Urinary bladder (tissue), 4 donors: ENCODE measurements at places on chromosomes 2 and 18. TPM values are rescaled to one million over a fixed set of nuclear protein-coding genes. Genes with fewer than 3 reads are reported as not detected.

The FKBP1B gene
- total RNA-seq = 5.1 TPM

GRCh38 chr18:293536-293935 is 25.7 kb upstream of the THOC1 start:
- no peak for DNase-seq

GRCh38 chr2:186977433-186978045 is 128.6 kb upstream of the ZSWIM2 start:
- no peak for DNase-seq

GRCh38 chr2:236354973-236355595 is 90.9 kb upstream of the ASB18 start:
- no peak for DNase-seq

GRCh38 chr2:3498783-3499394 is 20.4 kb downstream of the ADI1 start:
- no peak for DNase-seq

DNA sequence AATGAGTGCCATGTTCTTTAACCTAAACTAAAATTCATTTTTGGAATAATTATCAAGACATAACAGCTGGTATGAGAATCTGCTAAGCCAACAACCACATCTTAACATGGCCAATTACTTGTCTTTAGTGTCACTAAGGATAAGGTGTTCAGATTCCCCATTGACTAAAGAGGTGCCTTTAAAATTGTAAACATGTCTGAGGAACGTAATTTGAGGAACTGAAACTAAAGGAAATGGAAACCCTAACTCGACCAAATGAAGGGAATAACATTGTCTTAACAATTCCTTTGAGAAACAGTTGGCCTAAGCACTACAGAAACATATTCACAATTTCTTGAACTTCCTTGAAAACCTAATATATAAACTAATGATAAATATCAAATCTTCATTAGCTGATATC is 355.4 kb upstream of the GULP1 start:
- DNase-seq = no peak

DNA sequence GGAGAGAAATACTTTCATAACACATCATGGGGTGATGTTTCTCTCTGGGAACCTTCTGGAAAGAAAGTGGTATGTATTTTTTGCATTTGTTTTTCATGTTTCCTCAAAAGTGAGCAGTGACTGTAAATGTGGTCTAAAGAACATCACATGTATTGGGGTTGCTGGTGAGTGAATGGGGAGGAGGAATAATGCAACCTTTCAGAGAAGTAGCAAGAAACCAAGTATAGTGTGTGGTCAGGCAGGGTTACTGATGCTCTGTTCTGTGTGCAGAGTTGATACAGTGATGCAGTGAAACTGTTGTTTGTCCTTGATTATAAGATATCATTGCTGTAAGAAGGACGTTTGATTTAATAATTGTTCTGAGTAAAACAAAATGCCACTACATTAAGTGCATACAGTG is 24.1 kb downstream of the ADNP2 start:
- no peak for DNase-seq

- DNase-seq = no peak
These were observed 191.9 kb downstream of the MYO3B start for GRCh38 chr2:170369894-170370293.

- no peak for DNase-seq
These were observed 447.5 kb upstream of the FSIP2 start for GRCh38 chr2:185291035-185291647.

DNA sequence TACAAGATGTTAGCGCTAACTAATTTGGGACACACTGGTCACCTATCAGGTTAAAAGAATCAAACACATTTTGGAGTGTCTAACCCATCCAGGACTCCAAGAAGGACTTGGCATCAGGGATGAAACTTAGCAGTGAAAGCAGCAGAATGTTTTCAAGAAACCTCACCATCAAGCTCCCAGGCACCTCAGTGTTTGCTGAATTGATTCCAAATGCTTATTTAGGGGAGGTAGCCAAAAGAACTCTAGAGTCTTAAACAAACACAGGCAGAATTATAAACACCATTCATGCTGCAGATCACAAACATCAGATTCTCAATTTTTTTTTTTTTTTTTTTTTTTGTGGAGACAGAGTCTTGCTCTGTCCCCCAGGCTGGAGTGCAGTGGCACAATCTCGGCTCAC is 122.8 kb upstream of the UXS1 start:
- DNase-seq = no peak

The ITPRIPL1 gene
- total RNA-seq = 3.3 TPM

The ALK gene
- total RNA-seq = 1.0 TPM

GRCh38 chr18:35389095-35389618 is 12.0 kb upstream of the ZNF396 start:
- DNase-seq = no peak

DNA sequence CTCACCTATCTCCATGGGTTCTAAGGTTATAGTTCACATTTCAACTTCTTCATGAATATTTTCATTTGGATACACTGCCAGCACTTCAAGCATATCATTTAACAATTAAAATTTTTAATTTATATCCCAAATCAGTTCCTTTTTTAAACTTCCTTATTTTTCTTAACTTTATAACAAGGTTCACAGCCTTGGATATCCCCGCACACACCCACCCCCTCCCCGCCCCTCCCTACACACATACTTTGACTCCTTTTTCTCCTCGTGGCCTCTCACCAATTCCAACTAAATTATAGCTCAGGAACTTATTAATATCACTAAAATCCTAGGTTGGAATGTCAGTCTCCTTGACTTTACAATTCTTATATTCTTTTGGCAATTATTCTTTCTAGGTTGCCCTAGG is 163.6 kb upstream of the SETBP1 start:
- DNase-seq = no peak

DNA sequence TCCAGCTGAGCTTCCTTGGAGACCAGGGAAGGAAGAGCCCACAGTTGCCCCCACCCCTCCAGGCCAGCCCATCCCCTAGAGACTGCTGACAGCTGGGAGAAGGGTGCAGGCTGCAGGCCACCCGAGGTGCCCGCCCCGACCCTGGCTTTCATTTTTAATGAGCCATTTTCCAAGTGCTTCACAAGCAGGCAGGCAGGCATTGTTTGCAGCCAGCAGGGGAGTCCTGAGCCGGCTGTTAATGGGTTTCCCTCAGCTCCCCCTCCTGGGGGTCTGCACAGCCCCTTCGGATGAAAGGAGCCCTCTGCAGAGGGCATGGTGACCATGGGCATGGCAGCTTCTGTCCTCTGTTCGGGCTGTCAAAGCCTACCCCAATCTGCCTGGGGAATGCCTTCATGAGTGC is 94.5 kb downstream of the ZBTB7C start:
- DNase-seq = no peak

The C2orf81 gene
- 0.74 TPM for total RNA-seq

DNA sequence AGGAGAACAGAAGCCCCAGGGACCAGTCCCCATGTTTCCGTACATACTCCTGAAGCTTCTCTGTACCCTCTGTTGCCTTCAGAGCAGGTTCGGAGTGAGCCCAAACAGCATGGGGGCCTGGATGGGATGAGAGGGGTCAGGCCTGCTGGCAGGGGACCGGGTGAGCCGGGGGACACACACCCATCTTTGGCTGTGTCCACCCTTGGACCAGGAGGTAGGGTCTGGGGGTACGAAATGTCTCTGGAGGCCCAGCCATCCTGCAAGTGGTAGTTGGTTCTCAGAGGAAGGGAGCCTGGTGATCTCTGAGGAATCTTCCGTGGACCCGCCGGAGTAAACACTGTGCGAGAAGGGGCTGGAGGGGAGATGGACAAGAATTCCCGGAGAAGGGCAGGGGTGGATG is 15.3 kb downstream of the FBLN7 start:
- DNase-seq = no peak
